ENCODE measurements at places on chromosomes 2 and 18.

DNA sequence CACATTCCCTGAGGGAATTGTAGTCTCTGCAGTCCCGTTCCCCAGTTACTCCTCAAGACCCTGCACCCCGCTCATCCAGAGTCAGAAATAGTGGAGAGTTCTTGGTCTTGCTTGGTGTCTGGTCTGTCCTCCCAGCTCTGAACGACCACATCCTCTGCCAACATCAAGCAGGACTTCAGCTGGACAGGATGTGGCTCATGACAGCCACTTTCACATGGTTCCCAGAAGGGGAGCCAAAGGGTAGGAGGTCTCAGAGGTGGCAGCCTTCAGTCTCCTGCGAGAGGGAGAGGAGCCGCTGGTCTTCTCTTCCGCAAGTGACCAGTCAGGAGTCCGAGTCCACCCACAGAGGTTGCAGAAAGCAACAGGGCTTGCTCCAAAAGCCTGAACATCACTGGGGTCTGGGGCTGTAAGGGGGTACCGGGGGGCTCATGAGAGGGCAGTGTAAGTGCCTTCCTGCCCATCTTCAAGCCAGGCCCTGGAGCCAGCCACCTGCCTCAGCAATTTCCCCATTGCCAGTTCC is 29.8 kb downstream of the B3GNT7 start:
- no peak for DNase-seq

- no peak for DNase-seq
Measured at GRCh38 chr18:9876212-9876866, 9.4 kb upstream of the TXNDC2 start.

- DNase-seq, result no peak
Measured at GRCh38 chr2:214695789-214696188, 113.7 kb downstream of the BARD1 start.

DNA sequence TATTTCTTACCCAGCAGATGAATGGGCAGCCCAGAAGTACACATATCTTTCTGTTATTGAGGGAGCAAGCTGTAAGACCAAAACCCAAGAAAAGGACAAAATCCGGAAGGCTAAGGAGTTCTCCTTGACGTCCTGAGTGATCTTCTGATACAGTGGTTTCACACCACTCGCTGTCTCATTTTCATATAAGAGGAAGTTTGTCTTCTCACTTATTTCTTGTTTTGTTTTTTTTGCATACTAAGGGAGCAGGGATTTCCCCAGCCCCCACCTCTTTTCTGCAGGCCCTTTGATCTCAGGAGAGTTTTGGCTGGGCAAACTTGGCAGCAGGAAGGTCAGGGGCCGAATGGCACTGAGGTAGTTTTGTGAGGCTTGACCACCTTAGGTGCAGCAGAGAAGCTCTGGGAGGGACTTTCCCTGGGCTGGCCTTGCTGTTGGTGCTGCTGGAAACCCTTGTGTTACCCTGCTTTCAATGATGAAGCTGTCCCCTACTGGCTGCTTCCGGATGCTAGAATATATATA is 13.3 kb downstream of the CHRNA1 start:
- DNase-seq, result no peak

DNA sequence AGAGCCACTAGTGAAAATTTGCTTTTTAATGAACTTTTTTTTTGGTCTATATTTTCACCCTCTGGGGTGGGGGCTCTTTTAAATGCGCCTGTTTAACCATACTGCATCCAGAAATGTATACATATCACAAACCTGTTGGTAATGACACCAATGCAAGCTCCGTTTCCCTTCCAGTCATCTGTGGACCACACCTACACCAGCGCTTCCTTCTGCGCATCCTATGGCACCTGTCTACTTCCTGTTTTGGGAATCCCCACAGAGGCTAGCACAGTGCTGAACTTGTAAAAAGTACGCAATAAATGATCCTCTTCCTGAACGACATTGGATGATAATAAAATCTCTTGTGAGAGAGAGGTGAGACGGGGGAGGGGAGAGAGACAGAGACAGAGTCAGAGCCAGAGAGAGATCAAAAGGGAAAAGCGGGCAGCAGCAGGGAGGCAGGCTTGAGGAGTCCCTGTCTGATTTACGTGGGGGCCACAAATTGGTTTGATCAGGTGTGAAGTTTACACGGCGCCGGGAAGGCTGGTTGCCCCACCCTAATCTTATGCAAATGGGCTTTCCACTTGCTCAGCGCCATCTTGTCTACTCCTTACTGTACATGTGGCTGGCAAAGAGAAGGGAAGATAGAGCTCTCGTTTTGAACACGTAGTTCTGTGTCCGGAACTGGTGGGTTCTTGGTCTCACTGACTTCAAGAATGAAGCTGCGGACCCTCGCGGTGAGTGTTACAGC is 38.1 kb upstream of the SLC38A11 start:
- DNase-seq, result no peak

GRCh38 chr2:98720286-98720685 is 10.6 kb downstream of the MGAT4A start:
- no peak for DNase-seq

DNA sequence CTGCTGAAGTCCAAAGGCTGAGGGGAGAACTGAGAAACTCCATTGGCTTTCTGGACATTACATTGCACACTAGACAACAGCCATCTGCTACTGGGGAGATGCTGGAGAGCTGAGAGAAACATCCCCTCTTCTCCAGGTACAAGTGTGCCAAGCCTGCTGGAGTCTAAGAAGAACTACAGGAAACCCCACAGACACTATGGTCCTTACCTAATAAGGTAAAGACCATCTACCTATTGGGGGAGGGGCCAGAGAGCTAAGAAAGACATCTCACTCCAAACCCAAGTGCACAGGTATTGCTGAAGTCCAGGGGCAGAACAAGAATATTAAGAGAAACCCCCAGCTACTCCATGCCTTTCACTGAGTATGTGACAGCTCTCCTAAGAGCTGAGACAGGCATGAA is 338.7 kb upstream of the NCKAP5 start:
- no peak for DNase-seq

GRCh38 chr2:166892397-166892796 is 4.1 kb downstream of the XIRP2 start:
- no peak for DNase-seq

GRCh38 chr18:48566589-48566988 is 27.8 kb downstream of the CTIF start:
- DNase-seq, result no peak

DNA sequence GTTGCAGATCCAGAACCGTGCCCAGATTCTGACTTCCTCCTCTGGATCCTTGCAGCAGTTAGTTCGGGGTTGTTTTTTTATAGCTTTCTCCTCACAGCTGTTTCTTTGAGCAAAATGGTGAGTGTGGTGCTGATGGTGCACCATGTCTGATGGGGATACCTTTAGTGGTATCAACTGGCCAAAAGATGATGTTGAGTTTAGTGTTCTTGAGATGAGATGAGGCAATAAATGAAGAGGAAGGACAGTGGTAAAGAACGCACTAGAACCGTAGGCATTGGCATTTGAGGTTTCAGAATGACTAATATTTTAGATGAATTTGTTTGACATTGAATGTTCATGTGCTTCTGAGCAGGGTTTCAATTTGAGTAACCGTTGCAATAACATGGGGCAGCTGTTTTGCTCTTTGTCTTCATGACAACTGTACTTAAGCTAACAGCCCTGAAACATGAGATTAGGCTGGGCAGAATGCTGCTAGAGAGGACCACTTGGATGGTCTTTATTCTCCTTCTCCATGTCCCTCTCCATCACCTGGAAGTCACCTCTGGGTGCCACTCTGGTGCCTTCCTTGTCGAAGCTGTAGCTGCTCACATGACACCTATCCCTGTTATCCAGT is 3.9 kb downstream of the CTLA4 start:
- DNase-seq, result no peak

DNA sequence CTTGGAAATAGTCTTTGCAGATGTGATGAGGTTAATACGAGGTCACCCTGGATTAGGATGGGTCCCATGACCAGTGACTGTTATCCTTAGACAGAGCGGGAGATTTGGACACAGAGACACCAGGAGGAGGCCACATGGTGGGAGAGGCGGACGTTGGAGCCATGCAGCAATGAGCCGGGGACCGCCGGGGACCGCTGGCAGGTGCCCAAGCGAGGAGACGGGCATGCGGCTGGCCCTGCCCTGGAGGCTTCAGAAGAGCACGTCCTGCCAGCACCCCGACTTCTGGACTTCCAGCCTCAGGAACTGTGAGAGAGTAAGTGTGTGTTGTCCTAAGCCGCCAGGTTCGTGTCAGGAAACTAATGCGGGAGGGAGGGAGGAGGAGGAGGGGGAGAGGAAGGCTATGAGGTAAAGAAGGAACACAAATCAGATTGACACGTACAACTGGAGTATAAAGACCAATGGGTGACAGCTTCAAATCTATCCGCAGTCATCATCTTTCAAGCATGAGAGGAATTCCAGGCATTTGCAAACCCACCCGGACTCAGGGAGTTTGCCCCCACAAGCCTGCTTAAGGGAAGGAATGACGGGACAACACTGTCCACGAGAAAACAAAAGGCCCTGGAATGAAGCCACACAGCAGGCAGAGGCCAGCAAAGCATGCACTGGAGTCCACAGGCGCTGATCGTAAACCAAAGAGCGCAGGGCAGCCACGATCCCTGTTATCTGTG is 11.6 kb upstream of the BOK start:
- no peak for DNase-seq

GRCh38 chr18:39796393-39796792 is 2158.6 kb upstream of the PIK3C3 start:
- DNase-seq, result no peak

GRCh38 chr2:40642726-40643125 is 190.8 kb upstream of the SLC8A1 start:
- no peak for DNase-seq

GRCh38 chr18:22257022-22257543 is 87.7 kb downstream of the GATA6 start:
- no peak for DNase-seq

- DNase-seq, result no peak
Measured at GRCh38 chr18:21439431-21439846, 161.1 kb downstream of the ESCO1 start.

DNA sequence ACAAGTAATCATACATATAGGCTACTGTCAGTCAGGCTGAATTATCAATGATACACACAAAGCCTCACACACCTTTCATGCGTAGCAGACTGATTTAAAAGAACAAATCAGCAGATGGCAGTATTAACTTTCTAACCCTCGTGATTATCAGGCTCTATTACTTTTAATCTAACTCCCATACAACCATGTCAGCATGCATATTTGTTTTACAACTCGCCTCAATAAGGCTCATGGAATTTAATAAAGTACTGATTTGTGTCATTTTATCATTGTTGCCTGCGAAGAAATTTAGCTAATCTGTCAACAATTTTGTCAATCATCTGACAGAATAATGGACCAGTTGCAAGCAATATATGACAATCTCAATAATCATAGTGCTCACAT is 82.8 kb downstream of the SLC25A12 start:
- peak; percentile 37 for DNase-seq

DNA sequence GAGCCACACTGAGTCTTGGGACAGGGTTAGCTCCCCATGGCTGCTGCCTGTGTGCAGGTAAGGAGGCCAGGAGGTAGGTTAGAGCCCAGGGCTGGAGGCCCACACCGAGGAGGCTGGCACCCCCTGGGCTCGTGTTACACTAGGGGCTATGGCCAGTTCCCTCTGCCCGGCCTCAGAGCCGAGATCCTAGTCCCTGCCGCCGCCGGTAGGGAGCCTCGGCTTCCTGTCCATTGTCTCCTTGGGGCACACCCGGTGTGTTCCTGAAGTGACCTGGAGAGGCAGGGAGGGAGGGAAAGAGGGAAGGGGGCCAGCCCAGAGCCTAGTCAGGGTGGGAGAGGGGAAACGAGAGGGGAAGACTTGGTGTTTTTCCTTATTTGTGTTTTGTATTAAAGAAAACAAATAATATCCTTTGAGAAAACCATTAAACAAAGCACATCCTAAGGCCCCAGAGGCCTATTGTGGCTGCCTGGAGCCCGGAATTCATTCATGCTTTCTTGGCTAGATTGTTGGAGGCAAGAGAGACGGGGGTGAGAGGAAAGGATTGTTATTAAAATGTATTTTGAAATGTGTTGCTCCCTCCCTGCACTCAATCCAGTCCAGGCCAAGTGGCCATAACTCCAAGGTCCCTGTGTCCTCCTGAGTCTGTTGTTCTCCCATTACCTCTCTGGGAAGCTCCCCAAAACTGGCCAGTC is 170.7 kb downstream of the CTIF start:
- no peak for DNase-seq

DNA sequence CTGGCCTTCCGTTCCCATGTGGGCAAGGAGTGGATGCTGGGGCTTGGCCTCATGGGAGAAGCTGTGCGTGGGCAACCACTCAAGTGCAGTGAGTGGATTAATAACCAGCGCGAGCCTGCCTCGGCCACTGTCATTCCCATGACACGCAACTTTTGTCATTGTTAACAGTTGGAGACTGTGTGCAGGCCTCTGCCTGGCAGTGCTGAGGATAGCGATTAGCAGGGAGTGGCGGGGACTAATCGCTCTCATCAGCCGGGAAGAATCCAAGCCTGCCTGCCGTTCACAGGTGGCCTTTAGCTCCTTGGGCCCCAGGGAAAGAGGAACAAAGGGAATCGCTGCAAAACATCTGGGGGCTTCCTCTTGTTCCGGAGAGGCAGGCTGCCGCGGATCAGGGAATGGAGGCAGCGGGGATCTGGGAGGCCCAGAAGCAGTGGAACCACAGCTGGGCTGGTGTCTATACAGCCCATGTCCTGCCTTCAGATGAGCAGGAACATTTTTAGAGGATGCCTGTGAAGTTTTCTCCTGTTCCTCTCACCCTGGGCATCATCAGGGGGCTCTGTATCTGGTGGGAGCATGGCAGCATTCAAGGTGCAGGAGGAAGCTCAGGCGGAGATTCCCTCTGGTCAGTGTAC is 53.8 kb downstream of the CTIF start:
- DNase-seq, result no peak

DNA sequence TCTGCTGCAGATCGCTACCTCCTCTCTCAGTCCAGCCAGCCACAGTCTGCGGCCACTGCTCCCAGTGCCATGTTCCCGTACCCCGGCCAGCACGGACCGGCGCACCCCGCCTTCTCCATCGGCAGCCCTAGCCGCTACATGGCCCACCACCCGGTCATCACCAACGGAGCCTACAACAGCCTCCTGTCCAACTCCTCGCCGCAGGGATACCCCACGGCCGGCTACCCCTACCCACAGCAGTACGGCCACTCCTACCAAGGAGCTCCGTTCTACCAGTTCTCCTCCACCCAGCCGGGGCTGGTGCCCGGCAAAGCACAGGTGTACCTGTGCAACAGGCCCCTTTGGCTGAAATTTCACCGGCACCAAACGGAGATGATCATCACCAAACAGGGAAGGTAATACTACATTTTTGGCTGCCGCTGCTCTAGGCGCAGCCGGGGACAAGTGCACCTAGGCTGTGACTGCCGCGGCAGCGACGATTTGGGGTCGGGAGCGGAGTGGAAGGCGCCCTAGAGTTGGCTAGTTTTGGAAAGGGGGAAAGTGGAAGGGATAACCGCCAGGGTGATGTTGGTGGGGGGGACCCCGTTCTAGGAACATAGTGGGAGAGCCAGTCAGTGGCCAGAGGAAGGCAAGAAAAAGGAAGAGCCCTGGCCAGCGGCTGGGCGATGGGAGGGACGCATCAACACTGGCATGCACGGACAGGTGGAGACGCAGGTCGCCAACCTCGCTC is 776 bp downstream of the TBR1 start:
- DNase-seq, result no peak

- no peak for DNase-seq
Measured at GRCh38 chr2:126811101-126811500, 87.6 kb upstream of the TEX51 start.

All from Jurkat, Clone E6-1 (cell line).